PC-3 (cell line): ENCODE measurements at places on chromosomes 12 and 14.

DNA sequence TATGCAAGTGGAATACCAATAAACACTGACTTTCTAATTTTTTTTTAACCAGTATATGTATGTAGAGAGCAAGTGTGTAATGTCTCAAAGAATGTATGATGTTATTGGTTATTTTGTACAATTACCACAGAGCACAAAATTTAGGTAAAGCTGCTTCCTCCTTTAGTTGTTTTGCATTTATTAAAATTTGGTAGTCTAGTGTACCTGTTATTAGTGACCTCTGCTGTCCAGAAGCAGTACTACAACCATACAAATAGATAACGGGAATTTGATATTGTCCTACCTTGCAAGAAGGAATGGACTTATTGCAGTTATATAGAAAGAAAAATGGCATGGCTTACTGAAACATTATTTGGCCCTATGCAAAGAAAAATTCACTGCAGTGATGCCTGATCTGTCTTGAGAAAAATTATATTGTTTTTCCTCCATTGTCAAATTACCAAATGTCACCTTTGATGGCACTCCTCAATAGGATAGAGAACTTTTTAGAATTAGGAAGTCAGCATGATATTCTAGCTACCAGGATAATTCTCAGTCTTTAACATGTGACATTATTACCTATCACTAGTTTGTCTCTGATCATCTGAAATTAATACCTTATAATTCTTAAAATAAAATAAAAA is 153.9 kb upstream of the RMST start:
- DNase-seq: peak; percentile 65

GRCh38 chr12:4121506-4122020 is 152.0 kb upstream of the CCND2 start:
- DNase-seq: no peak

DNA sequence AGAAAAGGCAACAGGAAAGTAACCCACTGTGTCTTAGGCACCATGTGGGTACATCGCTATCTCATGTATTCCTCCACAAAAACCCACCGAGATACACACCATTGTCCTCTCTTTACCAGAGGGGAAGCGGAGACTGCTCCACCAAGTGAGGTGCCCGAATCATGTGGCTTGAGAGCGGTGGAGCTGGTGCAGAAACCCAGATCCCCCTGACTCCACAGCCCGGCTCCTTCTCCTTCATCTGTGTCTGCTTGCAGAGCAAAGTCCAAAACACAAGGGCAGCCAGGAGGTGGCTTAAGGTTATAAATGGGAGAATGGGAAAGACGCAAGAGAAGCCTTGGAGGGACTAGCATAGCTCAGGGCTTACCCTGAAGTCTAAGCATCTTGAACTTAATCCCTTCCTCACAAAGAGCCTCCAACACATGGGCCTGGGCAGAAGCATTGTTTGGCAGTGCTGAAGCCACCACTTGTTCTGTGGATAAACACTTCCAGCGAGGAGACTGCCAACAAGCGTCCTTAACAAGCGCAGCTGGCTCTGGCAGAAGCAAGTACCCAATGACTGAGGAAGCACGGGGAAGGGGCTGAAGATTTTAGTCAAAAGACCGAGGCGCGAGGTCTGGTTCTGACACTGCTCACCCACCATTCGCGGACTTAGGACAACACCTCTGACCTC is 83.0 kb downstream of the TTC7B start:
- DNase-seq: no peak

GRCh38 chr12:19382111-19382526 is 57.2 kb upstream of the AEBP2 start:
- peak; percentile 66 for DNase-seq
